ENCODE measurements at places on chromosomes 6 and 20.

DNA sequence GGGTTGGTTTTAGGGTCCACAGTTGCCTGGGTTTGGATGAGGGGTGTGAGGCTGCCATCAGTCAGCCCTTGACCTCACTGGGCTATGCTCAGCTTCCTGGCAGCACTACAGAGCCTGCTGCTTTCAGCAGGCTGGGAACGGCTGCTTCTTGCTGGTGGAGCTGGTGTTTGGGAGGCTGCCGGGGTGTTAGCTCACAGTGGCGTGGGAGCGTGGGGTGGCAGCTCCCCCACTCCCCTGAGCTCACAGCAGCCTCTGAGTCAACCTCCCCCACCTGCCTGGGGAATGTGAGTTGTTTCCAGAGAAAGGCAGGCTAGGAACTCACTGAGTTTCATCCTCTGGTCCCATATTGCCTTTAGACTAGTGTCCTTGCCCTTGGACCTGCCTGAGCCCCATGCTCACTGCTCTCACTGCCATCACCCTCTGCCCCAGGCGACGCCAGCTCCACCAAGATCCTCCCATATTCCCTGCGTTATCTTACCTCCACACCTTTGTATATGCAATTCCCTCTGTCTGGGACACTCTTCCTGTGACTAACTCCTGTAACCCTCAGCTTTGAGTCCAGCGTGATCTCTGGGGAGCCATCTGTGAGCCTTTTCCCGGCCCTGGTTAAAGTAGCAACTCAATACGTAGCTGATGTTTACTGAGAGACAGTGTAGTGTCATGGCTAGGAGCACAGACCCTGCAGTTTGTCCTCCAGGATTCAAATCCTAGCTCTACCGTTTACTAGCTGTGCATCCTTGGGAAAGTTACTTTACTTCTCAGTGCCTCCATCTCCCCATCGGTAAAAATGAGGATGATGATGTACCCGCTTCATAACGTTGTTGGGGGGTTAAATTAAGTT is 34.8 kb downstream of the PPP1R16B start:
- DNase-seq: peak; percentile 3

DNA sequence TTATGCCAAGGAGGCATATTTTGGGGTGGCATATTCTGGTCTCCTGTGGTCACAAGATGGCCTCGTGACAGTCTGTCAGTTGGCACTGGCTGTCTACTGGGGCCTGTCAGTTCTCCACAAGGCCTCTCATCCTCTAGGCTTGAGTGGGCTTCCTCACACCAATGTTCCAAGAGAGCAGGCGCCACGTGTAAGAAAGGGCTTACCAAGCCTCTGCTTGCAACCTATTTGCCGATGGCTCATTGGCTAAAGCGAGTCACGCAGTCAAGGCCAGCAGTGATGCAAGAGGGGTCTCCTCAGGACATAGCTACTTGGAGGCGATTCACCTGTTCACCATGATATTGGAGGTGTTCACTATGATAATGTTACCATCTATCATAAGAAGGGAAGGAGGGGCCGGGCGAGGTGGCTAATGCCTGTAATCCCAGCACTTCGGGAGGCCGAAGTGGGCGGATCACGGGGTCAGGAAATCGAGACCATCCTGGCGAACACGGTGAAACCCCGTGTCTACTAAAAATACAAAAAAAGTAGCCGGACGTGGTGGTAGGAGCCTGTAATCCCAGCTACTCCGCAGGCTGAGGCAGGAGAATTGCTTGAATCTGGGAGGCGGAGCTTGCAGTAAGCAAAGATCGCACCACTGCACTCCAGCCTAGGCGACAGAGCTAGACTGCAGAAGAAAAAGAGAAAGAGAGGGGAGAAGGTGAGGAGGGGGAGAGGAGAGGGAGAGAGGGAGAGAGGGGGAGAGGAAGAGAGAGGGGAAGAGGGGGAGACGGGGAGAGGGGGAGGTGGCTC is 35.3 kb downstream of the C6orf52 start:
- DNase-seq: no peak

GRCh38 chr20:24651171-24651975 is 181.9 kb downstream of the SYNDIG1 start:
- DNase-seq: peak; percentile 97

DNA sequence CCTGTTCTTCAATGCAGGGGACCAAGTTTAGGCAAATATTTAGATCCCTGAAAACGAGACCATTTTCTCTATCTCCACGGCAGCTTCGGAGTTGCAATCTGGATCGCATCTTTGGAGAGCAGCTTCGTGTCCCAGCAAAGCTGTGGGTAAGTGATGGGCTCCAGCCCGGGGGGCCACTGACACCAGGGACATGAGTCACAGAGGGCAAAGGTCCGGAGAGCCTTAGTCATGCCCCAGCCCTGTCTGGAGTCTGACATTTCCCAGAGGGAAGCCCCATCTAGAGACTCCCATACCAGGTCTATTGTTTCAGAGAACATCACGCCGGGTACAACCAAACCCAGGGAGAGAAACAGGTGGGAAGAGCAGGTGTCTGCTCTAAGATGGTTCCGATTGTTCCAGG is 95.9 kb downstream of the NFATC2 start:
- peak; percentile 61 for DNase-seq

- DNase-seq: no peak
Measured at GRCh38 chr20:45077559-45077958, 23.4 kb downstream of the KCNS1 start.

GRCh38 chr20:47358672-47359529 is 2.4 kb upstream of the ZMYND8 start:
- DNase-seq: peak; percentile 97

DNA sequence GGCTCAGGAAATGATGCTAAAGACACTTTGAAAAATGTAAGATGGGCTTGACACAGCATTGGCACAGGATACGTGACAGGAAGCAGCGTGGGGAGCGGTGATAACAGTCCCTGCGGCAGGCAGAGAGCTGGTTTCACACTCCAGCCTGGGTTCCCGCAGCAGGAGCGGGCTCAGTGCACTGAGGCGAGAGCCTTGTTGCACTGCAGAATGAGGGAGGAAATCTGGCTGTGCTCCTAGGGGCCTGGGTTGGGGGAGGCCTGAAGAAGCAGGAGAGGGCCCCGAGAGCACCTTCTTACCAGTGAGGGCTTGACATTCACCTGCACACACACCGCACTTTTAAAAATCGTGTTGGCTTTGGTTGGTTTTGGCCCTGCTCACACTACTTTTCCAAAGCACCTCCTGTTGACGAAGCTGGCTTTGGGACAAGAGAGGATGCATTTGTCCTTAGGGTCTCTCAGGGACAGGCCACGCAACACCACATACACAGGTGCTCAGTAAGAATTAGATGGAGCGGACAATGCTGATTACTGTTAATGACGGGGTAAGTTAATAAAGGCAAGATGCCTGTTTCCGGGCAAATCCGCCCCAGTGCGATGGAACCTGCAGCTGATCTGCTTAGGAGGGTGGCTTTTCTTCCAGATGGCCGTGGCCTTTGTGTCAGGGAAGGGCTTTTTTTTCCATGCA is 49.4 kb upstream of the ARMC2 start:
- no peak for DNase-seq

DNA sequence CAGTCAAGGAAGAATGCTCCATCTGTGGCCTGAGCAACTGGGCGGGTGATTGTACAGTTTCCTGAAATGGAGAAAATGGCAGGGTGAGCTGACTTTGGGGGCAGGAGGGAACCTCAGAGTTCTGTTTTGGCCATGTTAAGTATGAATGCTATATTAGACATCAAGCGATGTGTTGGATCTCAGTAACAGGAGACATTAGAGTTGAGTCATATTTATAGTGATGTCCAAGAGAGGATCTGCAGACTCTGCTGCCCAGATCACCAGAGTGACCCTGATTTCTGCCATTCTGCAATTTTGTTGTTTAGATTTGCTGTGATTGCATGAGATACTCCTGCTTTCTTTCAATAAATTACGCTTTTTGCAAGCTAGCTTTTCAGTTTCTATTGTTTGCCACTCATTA is 131.4 kb upstream of the ENPP5 start:
- DNase-seq: no peak

- DNase-seq: no peak
Measured at GRCh38 chr6:13035606-13036005, 292.7 kb downstream of the TBC1D7 start.

GRCh38 chr6:87122477-87122876 is 27.6 kb upstream of the CGA start:
- DNase-seq: no peak

GRCh38 chr6:12903246-12903645 is 186.7 kb downstream of the PHACTR1 start:
- no peak for DNase-seq

Measured in AG10803 (cell line).